Activated T-helper 1 cell treated with anti-CD3 and anti-CD28 coated beads, Interleukin-2, amount 50 U/mL, for 16 hours (primary cell): ENCODE measurements at places on chromosomes 7 and 10.

DNA sequence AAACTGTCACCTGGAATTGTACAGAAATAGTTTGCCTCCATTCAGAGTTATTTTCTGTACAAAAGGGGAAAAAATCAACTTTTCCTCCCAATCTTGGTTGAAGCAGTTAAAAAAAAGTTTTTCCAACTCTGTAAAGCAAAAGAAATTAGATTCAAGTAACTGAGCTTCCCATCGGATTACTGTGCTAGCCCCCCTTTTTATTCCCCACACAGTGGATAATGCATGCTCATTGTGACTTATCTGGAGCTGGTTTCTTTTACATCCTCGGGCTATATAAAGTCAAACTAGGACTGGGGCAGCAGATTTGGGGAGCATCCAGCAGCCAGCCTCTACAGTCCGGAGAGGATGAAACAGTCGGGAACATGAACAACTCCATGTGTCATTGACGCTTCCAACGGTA is at the start of gene TECTB:
TECTB (plus strand) TSS at position 301 of the 400 bp plus-strand sequence. CDS start 335 bp downstream, outside the sequence.
- DNase-seq, result no peak

- no peak for DNase-seq
These were observed 486.0 kb upstream of the GALNT17 start for GRCh38 chr7:70645876-70646351.

- DNase-seq, result no peak
These were observed 18.8 kb upstream of the CHST12 start for GRCh38 chr7:2384354-2385243.

DNA sequence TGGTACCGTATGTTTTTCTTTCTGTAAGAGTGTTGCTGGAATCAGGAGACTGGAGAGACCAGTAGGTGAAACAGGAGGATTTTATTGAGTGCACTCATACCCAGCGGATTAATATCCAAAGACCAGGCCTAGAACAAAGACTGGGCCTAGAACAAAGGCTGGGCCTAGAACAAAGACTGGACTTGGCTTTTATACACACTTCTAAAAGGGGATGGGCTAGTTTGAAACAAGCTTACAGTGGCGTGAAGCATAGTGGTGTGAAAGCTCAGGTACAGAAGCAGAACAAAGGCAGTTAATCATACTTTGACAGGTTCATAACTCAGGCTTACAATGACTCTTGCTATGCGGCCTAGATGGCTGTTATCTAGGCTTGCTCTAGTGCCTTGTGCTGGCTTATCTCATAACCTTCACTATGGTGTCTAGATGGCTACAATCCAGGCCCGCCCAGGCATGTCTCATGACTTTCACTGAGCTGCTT is 67.7 kb downstream of the TRIM24 start:
- no peak for DNase-seq

DNA sequence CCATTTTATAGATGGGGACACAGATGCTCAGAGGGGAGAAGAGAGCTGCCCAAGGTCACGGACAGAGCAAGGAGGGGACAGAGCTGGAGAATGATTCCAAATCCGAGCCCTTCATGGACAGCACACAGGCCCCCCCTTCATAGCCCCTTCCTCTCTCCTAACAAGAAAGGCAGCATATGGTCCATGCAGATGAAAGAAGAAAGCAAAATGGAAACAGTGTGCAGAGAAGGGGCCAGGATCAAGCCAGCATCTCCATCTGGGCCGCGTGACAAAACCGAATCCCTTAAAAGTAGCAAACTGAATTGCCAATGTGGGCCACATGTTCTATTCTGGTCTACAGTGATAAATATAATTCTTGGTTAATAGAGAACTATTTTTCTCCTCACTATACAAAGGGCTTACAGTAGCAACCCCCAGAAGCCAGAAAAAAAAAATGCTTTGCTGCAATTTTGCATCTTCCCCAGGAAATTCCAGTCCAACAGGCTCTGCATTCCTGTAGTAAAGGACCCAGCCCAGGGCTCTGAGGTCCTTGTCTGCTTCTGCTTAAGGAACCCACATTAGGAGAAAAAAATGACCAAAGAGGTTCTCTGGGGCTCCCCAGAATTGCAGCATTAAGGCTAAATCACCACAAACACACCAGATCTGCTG is 7.8 kb downstream of the CPXM2 start:
- DNase-seq, result no peak

DNA sequence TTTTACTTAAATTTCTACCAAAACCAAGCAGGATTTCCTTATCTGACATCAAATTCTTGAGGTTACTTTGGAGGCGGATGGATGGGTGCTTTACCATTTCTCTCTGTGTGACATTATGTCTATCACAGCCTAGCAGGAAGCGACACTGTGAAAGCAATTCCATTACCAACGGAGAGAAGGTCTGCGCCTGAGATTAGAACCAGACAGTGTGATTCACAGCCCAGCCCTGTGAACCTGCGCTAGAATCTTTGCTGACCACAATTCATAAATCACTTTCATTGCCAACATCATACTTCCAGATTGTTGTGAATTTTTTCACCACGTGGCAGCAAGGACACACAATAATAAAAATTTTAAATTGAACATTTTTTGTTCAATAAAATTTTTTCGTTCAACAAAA is 126.5 kb downstream of the CUBN start:
- peak; percentile 43 for DNase-seq

- no peak for DNase-seq
These were observed 5.1 kb downstream of the STAM start for GRCh38 chr10:17649052-17649451.

GRCh38 chr7:24757353-24758275 is at the start of gene GSDME:
Gene GSDME, minus strand, starts transcription at chr7:24757464. Its CDS starts 7,690 bp downstream, at chr7:24749774.
- DNase-seq, result peak; percentile 5

DNA sequence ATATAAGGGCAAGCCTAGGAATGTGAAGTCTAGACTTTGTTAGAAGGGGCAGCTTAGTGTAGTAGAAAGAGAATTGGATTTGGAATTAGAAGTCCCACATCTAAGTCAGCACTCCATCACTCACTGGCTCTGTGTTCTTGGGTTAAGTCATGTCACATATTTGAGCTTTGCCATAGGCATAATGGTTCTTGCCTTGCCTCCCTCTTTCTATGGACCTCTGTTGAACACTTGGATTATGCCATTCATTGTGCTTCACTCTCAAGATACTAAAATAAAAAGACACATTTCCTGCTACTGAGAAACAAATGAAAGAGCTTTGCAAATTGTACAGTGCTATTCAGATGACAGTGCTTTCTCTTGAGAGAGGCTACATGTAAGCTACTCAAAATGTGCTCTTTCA is 35.9 kb downstream of the SEC23IP start:
- DNase-seq, result no peak

DNA sequence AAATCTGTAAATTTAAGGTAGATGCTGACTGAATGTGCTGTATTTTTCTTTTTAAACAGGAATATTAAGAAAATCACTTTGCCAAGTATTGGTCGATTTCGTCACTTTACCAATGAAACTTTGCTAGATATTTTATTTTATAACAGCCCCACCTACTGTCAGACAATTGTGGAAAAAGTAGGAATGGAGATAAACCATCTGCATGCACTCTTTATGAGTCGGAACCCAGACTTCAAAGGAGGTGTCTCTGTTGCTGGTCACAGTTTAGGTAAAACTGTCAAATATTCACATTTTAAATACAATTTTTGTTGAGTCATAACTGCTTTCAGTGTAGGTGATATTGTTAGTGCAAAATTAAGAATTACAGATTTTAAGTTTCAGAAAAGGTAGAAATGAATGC is 25.2 kb downstream of the SEC23IP start:
- no peak for DNase-seq

DNA sequence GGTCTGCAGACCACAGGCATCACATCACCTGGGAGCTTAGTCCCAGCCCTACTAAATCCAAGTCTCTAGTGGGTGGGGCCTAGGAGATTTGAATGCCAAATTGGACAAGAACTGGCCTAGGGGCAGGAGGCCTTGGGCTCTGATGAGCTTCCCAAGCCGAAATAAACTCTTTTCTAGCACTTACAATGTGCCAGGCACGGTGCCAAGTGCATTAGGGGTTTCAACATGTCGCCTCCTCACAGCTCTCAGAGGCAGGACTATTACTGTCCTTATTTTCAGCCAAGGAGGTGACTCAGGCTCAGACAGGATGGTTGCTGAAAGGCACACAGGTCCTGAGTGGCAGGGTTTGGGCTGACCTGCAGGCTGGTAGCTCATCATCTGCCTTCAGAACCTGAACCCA is 9.2 kb upstream of the CPA1 start:
- no peak for DNase-seq

GRCh38 chr7:138358850-138359341 is 101.2 kb upstream of the TRIM24 start:
- DNase-seq, result no peak

DNA sequence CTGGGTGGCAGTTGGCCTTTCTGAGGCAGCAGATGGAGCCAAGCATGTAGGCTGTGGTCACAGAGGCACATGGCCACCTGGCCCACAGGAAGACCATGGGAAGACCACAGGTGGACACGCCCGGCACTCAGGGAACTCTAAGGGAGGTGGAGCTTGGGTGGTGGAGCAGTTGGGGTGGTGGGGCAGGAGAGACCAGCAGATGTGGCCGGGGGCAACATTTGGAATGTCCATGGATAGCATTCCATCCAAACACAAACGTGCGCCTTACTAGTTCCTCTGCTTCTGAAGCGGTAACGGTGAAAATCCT is 290.9 kb downstream of the PTPRN2 start:
- DNase-seq, result no peak

GRCh38 chr7:95547361-95548348 is 48.7 kb downstream of the PDK4 start:
- no peak for DNase-seq

DNA sequence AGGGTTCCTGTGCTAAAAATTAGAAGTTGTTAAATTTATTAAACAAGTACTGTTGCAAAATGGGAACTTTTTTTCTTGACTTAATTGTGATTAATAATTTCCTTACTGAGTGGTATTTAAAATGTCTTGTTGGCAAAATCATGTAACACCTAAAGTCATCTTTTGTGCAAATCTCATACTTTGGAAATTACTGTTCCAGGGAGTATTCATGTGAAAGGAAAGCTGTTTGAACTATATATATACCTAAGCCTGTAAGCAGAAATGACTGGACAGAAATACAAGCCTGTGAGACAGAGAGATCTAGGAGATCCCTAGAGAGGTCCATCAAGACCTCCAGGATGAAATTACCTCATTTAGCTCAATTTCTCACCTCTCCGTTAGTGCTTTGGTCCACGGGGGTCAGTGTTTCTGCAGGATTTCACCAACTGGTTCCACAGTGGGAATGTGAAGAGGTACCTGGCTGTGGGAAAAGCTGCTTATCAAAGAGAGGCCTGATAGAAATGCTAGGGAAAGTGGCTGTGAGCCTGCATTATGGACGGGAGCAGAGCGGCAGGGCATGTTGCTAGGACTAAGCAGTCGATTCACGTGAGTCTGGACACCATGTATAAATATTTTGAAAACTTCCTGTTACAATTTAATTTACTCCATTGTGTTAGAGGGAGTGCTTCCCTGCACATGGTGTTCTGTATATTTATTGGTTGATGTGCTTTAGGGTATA is 7.9 kb downstream of the LUC7L2 start:
- DNase-seq, result no peak

- DNase-seq, result no peak
These were observed 1.9 kb downstream of the COL1A2 start for GRCh38 chr7:94396596-94396995.

DNA sequence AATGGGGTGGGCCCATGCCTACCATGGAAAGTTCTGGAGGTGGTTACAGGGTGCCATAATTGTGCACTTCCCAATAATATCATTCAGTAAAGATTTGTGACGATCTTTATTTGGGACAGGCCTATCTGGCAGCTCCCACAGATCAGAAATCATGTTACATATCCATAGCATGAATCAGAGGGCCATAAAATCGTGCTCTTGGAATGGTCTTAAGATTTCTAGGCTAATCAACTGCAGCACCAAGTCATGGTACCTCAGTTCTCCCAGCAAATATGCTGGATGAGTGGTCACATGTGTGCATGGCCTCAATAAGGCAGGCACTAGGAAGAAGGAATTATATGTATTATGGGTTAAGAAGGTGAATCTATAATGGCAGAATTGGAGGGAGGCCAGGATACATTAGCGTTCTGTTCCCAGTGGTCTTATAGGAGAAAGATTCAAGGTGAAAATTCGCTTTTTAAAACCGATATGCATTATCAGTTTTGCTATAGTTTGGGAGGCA is 134.7 kb downstream of the NRP1 start:
- no peak for DNase-seq

DNA sequence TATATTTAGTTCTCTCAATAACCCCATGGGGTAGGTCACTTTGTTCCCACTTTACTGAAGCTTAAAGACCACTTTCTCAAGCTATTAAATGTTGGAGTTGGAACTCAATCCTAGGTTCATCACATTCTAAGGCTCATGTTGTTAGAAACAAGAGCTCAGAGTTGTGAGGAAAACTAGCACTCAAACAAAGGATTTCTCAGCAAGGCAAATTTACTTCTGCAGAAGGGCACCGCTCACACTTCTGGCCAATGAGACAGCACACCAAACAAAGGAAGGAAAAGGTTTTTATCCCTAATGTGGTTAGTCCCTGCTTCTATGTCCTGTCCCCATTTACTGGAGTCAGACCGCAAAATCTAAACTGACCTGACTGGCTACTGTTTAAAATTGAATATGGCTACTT is 214.6 kb upstream of the PHF14 start:
- no peak for DNase-seq

- DNase-seq, result no peak
These were observed 60.1 kb downstream of the DENND11 start for GRCh38 chr7:141641876-141642275.

DNA sequence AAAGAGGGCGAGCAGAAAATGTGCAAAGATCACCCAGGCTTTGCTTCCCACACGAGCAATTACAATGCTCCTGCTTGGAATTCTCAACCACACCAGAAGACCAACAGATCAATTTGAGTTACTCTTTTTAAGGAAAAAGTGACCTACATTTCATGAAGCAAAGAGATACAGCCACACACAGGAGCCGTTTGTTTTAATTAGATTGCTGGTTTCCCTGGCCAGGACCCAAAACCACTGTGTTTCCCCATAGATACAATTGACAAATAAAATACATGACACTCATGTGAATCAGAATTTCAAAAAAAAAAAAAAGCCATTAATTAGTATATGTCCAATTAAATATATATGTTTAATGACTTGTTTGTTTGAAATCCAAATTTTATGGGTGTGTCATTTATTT is 458.3 kb downstream of the PLXDC2 start:
- no peak for DNase-seq

GRCh38 chr7:66630531-66630930 is 1.9 kb downstream of the KCTD7 start:
- no peak for DNase-seq
